NCI-H69 (cell line): ENCODE measurements at places on chromosomes 3 and 15.

GRCh38 chr3:108333961-108334360 is 37.6 kb downstream of the HHLA2 start:
- no peak for DNase-seq

GRCh38 chr15:95550702-95551101 is 779.8 kb upstream of the NR2F2 start:
- no peak for DNase-seq

DNA sequence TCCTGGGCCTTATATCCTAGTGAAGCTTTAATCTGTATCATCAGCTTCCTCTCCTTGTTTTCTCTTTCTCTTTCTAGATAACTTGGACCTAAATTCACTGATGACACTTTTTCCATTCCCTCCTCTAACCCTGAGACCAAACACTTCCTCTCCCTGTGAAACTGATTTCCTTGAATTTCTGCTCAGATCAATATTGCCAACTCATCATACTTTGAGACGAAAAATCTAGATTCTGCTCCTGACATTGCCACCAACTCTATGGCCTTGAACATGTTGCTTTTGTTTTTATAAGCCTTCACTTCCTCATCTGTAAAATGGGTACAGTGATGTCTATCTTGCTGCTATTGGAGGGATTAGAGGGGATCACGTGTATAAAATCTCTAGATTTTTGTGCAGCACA is 42.7 kb upstream of the RASGRF1 start:
- DNase-seq, result no peak

GRCh38 chr3:114418724-114419543 is 125.1 kb downstream of the TIGIT start:
- peak; percentile 81 for DNase-seq
